Stimulated activated CD4-positive, alpha-beta T cell treated with anti-CD3 and anti-CD28 coated beads, Interleukin-12 subunit alpha, Interleukin-12 subunit beta, amount 100 ng/mL, for 48 hours (primary cell): ENCODE measurements at places on chromosomes 6 and 20.

DNA sequence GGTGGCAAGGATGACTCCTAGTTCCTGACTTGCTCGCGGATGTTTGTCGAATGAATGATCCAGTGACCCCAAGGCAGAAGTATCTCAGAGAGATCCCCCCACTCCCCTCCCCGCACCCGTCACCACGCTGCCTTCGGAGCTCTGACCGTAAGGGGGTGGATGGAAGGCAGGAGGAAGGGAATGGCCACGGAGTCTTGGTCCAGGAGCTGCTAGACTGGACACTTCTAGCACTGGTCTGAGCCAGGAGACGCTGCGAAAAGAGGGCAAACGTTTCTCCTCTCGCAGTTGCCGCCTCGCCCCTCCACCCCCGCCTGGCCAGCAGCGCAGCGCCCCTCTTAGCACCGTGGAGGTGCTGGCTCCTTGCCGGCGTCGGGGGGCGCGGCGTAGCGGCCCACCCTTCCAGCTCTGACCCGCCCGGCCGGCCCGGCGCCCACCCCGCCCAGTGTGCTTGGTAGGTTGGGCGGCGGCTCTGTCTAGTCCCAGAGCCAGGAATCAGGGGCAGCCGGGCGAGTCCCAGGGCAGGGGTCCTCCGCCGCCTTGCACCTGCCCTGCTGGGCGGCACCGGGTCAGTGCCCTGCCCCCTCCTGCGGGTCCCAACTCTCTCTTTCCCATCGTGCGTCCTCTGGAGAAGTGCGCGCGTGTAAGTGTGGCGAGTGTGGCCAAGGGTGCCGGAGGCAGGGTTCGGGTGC is 2.4 kb upstream of the DBNDD2 start:
- no peak for DNase-seq

DNA sequence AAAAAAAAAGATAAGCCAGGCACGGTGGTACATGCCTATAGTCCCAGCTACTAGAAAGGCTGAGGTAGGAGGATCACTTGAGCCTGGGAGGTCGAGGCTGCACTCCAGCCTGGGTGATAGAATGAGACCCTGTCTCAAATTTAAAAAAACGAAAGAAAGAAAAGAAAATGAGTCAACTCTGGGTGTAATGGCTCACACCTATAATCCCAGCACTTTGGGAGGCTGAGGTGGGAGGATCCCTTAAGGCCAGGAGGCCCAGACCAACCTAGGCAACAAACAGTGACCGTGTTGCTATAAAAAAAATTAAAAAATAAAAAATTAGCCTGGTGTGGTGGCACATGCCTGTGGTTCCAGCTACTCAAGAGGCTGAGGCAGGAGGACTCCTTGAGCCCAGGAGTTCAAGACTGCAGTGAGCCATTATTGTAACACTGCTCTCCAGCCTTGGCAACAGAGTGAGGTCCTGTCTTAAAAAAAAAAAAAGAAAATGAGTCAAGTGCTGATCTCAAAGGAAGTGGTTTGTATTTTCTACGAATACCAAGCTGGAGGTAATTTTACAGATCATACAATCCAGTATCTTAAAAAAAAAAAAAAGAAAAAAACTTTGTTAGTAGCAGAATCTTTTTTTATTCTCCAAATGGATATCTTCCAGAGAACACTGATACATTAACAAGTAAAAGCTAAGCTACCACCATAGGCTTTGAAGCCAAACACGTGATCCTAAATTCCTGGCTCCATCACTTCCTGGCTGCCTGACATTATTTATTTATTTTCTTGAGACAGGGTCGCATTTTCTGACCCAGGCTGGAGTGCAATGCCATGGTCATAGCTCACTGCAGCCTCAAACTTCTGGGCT is 5.7 kb downstream of the COMMD7 start:
- peak; percentile 32 for DNase-seq

GRCh38 chr6:163797296-163797845 is 382.9 kb downstream of the QKI start:
- no peak for DNase-seq

- DNase-seq, result no peak
These were observed 132.6 kb upstream of the RAB32 start for GRCh38 chr6:146410851-146411595.

- DNase-seq, result no peak
These were observed 125.0 kb downstream of the MAP3K4 start for GRCh38 chr6:161116554-161116953.

DNA sequence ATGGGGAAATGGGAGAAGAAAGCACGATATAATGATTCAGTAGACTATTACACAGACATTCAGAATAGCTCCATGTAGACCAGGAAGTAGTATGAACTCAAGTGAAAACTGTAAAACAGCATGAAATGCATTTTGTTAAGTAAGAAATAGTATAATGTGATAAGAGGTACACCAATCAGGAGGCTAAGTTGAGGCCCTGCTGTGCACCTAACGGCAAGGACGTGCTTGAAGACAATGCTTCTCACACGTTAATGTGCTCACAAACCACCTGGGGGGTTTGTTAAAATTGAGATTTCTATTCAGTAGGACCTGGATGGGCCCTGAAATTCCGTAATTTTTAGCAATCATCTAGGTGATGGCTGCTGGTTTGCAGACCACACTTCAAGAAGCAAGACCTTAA is 178.9 kb upstream of the SULF2 start:
- no peak for DNase-seq

GRCh38 chr6:147142684-147143245 is 61.5 kb upstream of the STXBP5 start:
- no peak for DNase-seq

DNA sequence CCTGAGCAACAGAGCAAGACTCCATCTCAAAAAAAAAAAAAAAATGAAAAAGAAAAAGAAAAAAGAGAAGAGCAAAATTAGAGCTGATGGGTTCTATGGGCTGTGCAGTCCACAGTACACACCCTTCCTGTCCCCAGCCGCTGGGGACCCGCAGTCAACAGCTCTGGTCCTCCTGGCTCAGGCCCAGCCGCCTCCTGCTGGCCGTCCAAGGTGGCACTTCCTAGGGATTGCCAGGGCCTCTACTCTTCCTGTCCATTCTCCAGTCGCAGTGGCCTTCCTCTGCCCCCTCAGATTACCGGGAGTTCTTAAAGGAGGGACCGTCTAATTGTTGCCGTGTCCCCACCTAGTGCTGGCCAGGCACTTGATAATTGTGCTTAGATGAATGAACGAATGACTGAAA is 41.7 kb downstream of the TMEM242 start:
- DNase-seq, result no peak

- DNase-seq, result no peak
These were observed 28.6 kb downstream of the C6orf89 start for GRCh38 chr6:36914227-36914794.

DNA sequence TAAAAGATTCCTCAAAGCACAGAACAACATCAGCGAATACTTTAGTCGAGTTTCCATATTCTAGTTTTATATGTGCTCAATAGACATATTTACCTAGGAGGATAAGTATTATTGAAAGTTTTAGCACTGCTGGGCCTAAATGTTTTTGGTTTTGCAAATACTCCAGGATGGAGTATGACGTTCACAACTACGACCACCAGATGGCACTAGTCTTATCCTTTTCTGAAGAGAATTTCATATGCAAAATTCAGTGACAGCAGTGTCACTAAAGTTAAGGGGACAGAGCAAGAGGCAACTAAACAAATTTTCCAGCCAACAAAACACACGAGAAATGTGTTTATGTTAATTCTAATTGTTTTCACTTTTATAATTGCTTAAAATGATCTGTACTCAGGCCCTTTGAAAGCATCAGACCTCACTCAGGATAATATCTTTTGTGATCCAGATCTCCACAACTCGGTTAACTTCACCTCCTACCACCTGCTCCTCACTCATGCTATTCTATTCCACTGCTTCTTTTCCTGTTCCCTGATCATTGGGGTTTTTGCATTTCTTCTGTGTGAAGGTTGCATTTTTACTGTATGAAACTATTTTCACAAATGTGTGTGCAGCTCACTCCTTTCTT is 220.8 kb downstream of the TRDN start:
- peak; percentile 42 for DNase-seq

GRCh38 chr6:135488023-135488422 is 9.5 kb downstream of the AHI1 start:
- no peak for DNase-seq

DNA sequence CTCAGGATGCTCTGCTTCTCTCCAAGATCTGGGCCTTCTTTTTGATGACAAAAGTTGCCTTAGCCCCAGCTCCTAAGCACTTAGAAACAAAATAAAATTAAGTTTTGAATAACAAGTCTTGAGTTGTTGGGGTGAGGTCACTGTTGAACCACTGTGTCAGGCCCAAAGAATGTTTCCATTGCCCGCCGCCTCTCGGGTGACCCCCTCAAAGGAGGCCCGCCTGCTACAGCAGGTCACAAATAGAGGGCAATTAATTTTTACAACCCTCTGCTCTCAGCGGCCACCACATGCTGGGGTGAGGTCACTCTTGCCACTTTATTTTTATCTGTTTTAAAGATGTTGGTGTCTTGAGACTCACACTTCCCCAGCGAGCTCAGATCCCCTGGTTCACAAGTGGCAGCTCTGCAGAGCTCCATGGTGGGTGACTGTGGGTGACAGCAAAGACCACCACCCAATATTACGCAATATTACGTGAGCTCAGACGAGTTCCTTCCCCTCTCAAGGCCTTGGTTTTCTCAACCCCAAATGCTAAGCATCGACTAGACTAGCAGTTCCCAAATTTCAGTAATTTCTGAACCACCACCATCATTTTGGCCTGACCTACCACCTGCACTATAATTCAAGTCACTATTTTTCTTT is 247.7 kb upstream of the PMEPA1 start:
- no peak for DNase-seq

DNA sequence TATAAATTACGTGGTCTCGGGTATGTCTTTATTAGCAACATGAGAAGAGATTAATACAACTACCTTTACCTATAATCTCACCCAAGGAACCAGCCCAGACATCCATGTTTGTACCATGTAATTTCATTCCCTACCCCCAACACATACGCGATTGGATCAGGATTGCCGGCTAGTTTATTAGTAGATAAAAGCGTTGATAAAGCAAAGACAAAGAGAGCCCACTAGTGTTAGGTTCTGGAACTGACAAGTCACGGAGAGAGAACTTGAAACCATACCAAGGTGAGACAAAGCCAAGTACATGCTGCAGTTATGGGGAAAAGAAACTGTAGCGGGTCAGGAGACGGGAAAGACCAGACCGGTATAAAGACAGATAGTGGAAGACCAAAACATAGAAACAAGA is 37.4 kb upstream of the FAM135A start:
- DNase-seq, result no peak

DNA sequence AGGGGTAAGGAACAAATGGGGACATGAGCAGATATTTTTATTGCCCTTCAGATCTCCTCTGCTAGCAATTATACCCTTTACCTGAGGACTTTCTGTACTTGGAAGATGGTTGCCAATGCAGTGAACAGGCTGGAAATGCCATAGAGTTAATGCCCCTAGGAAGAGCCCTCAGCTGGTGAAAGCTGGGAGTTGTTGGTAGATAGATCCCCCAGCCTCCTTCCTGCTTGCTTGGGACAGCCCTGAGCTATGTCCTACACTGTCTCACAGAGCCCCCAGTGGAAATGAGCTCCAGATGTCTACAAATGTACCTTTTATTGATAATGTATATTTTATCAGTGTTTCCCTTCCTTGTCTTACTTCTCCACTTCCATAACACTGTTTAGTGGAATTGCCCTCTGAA is 87.6 kb upstream of the PAK5 start:
- no peak for DNase-seq

DNA sequence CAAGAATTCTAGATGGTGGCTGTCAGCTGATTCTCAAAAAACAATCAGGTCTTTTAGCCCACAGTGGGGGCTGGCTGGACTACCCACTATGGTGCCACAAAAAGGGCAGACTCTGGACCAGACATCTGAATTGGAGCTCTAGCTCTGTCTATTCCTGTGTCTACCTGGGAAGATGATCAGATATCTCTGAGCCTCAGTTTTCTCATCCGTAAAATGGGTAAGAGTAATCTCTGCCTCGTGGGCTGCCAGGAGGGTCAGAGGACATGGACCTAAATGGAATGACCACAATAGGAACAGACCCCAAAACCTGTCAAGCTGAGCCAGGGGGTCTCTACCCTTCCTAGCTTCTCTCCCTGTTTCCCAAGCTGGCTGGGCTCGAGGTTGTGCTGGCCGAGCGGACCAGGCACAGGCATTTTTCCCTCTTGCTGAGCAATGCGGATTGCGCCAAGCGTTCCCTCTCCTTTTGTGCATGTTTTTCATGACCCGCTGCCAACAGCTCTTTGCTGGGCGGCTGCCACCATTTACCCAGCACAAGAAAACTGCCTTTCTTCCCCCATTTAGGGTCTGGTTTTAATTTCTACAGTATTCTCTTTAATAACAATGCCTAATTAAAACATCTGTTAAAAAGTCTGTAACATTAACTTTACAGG is 74.7 kb upstream of the MAFB start:
- DNase-seq, result no peak

DNA sequence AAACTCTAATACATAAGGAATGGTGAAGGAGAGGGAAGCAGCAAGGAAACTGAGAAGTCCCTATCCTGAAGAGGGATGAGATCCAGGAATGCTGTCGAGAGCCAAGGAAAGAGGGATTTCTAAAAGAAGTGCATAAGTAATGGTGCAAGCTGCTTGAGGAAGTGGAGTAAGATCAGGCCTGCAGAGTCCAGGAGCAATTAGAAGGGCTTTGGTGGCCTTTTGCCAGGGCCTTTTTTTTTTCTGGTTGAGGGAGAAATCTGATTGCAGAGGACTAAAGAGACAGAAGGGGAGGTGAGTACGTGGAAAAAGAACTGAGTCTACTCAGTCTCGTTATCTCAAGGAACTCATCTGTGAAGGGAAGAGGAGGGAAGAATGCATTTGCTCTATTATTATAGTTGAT is 396.2 kb downstream of the UTRN start:
- DNase-seq, result no peak

- no peak for DNase-seq
These were observed 12.4 kb downstream of the SCML4 start for GRCh38 chr6:107811591-107812218.

- no peak for DNase-seq
These were observed 129.7 kb upstream of the FAM184A start for GRCh38 chr6:119207971-119208725.

DNA sequence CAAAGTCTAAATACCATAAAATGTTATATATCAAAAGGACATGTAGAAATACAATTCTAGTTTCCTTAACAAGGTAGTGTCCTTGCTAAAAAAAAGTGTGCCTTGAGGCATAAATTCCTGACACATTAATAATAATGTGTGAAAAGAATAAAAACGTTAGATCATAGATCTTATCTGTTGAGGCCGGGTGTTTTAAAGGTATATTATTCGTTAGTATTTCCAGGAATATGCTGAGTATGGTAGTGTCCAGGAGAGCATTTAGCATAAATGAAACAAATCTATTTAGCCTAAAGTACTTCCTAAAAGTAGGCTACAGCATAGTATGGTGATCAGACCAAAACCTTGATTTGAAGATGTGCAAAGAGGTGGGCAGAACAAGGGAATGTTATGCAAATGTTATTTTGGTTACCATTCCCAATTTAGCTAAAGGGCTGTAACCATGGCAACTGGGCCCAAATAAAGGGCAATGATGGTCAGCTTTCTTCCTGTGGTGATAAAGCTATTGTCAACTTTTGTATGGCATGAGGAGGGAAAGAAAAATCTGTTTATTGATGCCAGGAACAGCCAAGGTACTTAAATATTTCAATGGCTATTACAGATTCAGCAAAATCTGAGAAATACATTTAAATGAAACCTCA is 18.9 kb downstream of the MKKS start:
- DNase-seq, result no peak
